CD4-positive, alpha-beta T cell treated with Interleukin-4 for 1 hour (primary cell): ENCODE measurements at places on chromosomes 16 and 17.

DNA sequence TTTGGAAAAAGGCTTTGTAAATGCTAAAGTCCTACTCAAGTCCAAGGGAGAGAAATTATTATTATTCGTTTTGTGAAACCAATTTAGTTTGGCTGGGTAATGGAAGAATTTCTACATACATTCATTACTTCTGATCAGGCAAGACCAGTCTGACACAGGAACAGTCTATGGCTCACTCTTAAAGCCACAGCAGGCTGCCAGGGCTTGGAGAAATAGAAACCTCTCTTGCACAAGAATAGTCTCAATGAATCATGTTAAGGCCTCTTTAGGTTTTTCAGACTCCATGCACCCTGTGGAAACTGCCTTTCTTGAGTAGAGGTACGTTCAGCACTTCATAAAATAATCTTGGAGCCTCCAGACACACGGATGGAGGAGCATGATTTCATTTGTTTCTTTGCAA is 167.7 kb downstream of the IRX3 start:
- DNase-seq, result no peak

DNA sequence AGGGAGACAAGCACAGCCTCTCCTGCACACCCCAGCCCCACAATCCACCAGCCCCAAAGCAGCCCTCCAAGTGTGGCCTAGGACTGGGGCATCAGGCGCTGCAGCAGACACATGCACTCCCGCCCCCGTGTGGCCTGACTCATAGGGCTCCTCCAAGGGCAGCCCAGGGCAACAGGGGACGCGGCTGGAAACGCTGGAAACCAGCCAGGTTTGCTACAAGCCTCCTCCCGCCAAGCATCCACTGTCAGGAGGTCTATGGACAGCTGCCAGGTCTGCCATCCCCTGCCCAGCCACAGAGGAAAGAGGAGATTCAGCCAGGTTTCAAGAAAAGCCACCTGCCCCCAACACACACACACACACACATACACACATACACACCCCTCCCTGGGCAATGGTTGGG is 25.8 kb downstream of the SRCIN1 start:
- DNase-seq, result no peak

DNA sequence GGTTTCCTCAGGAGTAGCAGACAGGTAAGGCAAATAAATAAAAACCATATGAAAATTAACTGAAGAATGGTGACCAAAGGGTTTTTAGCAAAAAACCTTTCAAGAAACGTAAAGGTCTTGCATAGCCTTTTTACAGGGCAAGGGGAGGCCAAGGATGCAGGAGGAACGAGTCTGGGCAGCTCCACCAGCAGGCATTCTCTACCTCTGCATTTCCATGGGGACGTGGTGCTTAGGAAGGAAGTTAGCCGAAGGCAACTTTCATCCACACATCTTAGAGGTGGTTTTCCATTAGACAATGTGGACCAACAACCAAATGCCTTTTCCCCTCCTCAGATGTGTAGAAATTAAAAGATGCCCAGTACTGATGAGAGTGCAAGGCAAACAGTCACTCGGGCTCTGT is 20.7 kb downstream of the TOM1L2 start:
- no peak for DNase-seq

DNA sequence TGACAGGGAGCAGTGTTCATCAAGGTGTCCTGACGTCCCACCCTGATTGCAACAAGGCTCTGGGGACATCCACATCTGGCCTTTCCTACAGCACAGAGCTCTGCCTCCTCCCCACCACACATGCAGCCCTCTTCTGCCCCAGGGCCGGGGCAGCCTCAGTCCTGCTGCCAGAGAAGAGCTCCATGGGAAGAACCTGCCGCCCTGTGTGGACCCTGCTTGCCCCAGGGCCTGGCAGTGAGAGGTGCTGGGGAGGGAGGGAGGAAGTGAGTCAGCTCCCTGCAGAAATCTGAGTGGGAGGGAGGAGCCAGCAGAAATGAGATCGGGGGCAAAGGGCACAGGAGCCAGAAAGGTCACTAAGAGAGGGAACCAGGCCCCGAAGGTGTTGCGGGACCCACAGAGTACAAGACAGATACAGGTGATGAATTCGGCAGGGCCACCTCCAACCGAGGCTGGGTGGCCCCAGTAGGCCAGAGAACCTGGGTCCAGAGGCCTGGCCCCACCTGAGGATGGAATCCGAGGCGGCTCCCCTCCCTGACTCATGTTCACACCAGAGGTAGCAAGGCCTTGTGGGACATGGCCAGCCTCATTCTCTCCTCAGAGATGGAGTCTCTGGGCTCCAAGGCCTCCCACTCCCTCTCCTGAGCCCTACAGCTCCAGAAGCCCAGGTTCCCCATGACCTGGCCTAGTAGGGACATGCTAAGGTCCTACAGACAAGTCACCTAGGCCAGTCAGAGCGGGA is 24.8 kb downstream of the MYO18A start:
- DNase-seq, result peak; percentile 52

- no peak for DNase-seq
Observed at GRCh38 chr16:56221995-56222394, 30.7 kb downstream of the GNAO1 start.

DNA sequence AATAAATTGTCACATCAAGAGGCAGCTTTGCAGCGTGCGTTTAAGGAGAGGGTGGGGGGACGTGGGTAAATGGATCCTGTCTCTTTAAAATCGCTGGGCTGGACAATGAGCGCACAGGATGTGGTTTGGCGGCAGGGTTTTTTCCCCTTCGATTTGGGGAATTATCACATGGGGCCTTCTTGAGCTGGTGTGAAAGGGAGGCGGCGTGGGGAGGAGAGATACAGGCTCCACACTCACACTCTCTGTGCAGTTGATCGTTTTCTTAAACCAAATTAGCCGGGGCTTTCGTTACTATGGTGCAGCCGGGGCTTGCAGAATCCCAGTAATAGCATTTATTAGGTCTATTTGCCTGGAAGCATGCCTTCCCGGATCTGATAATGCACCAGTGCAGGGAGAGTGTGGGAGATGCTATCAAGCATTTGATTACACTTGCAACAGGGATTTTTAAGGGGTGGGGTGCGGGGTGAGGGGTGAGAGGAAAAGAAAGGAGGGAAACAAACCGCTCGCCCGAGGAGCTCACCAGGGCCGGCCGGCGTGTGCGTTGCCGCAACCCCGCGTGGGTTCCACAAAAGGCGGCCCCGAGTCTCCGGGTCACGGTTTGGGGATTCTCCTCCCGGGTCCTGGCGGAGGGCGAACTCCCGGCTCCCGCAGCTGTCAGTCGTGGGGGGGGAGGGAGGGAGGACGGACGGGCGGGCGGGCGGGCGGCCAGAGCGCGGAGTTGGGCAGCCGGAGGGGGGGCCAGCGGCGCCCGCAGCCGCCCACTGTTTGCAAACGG is 58.8 kb upstream of the GSE1 start:
- DNase-seq, result peak; percentile 87

GRCh38 chr16:68658341-68658973 is 13.3 kb downstream of the CDH3 start:
- DNase-seq, result no peak

- no peak for DNase-seq
Observed at GRCh38 chr17:39979893-39980350, 685 bp upstream of the PSMD3 start.

DNA sequence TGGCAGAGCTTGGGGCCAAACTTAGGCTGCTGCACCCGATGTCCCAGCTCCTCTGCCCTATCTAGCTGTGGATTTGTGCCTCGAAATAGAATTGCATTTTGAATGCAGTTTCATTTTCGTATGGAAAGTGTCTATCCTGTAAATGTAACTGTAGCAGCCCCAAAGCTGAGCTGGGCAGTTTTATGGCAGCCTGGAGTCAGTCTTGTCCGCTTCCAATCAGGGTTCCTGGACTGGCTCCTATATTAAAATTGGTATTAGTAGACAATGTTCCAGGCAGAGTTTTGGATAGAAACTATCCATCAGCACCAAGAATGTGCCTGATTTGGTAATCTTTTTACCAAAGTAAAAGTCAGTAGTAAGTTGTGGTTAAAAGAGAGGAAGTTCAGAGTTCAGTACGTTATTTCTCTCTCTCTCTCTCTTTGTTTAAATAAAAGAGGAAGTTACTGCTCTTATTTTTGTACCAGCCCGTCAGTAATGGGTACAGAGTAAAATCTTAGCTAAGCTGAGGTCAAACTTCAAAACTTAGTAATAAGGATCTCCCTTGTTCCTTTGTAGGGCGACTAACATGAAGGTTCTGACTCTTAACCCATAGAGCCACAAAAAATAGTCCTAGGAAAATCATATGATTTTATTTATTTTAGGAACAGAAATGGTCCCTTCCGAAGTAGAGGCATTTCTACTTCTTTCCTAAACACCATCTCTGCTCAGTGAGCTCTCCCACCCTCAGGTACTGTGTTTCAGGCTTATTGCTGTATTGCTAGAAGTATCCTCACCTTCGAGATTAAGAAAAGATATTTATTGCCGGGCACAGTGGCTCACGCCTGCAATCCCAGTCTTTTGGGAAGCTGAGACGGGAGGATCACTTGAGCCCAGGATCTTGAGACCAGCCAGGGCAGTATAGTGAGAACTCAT is 28.0 kb downstream of the PRKCB start:
- no peak for DNase-seq

DNA sequence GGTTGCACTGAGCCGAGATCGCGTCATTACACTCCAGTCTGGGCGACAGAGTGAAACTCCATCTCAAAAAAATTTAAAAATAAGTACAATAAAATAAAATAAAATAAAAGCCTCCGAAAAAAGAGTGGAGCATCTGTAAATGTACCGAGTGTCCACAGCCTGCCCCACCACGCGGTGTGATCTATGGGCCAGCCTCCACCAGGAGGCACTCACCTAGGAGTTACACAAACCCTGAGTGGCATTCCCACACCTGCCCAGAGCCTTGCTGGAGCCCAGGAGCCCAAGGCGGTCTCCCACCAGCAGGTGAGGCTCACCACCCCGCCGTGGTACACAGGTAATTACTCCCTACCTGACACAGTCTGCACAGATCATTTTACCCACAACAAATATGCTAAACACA is 183.2 kb downstream of the ZNF423 start:
- no peak for DNase-seq

DNA sequence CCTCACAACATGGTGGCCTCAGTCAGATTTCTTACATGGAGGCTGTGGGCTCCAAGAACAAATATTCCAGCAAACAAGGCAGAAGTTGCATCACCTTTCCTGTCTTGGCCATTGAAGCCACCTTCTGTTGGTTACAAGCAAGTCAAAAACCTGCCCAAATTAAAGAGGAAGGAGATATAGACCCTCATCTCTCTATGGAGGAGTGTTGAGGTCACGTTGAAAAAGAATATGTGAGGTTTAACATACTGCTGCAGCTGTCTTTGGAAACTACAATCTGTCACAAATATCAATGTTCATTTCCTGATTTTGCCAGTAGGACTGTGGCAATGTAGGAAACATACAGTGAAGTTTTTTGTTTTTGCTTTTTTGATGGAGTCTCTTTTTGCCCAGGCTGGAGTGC is 211.4 kb downstream of the COPRS start:
- no peak for DNase-seq

DNA sequence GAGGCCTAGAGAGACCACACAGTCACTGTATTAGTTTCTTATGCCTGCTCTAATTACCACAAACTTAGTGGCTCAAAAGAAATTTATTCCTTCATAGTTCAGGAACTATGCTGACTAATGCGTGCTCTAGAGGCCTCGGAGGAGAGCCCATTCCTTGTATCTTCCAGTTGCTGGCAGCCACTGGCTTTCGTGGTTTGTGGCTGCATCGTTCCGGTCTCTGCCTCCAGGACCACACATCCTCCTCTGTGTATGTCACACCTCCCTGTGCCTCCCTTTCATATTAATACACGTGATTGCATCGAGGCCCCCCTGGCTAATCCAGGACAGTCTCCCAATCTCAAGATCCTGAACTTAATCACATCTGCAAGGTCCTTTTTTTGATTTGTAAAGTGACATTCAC is 16.9 kb upstream of the MYLK3 start:
- DNase-seq, result no peak

- DNase-seq, result peak; percentile 85
Observed at GRCh38 chr17:76268015-76268749, 3.0 kb downstream of the UBALD2 start.

DNA sequence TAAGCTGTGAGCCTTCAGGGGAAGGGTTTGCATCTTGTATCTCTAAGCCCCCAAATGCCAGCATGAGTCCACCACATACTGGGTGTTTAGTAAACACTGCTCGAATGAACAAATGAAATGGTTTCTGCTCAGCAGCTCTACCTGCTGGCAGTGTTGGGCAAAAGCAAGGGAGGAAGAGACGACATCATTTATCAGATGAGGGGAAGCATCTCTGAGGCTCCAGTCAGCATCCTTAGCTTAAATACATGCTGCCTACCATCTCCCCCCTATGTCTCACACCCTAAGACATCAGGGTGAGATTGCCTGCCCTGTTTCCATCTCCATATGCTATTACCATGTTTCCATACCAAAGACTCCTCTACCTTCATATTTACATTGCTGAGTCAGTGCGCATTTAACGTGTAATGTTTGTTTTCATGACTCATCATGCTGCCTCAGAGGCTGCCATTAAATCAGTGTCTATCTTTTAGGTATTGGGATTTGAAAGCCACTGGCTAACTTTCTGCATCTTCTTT is 379.8 kb downstream of the UTP18 start:
- DNase-seq, result peak; percentile 14

DNA sequence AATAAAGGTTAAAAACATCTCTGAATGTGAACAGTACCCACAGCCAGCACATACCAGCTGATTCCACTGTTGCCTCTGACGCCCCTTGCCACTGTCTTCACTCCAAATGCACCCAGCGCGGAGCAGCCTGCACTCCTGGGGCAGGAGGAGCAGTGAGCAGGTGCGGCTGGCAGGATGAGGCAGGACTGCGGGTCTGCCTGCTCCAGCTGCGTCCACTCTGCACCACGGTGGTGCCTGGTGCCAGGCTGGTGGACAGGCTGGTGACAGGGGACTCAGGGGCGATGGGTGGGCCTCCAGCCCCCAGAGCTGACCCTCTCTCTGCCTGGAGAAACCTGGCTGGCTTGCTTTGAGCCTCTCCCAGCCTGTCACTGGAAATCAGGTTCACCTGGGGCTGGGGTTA is 9.4 kb downstream of the RAB40B start:
- DNase-seq, result no peak
